ENCODE measurements at places on chromosomes 7 and 10.

GRCh38 chr7:12647364-12648219 is 39.8 kb upstream of the ARL4A start:
- DNase-seq: no peak

GRCh38 chr7:50981743-50982142 is 199.0 kb upstream of the GRB10 start:
- no peak for DNase-seq

DNA sequence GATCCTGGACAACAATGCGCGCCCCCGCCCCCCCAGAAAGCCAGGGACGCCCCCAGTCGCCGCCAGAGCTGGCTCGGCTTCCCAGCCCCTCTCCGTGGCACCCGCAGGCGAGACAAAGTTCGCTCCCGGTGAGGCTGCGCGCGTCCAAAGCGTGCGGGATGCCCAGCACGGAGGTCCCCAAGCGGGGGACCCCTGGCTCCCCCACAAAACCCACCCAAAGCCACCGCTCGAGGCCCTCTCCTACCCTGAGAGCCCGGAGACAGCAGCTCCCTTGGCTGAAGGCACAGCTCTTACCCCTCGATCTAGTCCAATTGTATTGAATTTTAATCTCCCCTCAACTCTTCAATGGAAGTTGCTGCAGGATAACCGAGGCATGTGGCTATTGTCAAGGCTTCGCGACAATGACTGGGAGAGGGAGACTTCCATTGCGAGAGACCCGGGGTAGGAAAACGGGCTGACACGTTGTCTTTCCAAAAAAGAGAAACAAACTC is 305.3 kb downstream of the PRPF18 start:
- peak; percentile 58 for DNase-seq

- DNase-seq: no peak
Measured at GRCh38 chr10:72732521-72732920, 40.6 kb downstream of the MCU start.

GRCh38 chr7:129911790-129912189 is 41.0 kb downstream of the UBE2H start:
- no peak for DNase-seq

DNA sequence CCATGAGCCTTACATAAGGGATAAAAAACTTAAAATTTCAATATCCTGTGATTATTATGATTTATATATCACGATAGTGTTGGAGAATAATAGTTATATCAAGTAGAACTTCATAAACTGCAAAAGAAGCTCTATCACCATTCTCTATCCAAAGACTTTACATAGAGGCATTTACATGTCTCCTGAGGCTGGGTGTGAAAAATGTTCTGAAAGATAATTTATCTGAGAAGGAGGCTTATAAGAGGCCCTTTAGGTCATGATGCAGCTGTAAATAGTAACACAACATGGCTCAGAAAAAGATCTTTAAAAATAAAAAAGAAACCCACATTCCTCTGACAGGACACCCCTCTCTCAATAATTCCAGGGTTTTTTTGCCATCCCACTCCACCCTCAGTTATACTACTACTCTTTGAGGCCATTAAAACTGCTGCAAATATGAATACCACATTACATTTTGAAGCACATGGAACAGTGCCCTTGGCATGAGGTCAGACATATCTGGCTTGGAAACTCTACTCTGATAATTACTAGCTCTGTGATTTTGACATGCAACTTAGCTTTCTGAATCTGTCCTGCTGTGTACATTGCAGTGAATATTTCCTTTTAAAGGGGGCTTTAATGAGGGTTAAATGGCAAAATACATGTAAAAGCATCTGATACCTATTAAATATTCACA is 55.5 kb downstream of the SLC16A12 start:
- no peak for DNase-seq

- DNase-seq: no peak
Measured at GRCh38 chr10:95363303-95363912, 72.6 kb upstream of the PDLIM1 start.

- no peak for DNase-seq
Measured at GRCh38 chr10:52031771-52032170, 282.3 kb upstream of the DKK1 start.

- no peak for DNase-seq
Measured at GRCh38 chr10:79112881-79113431, 44.2 kb downstream of the ZMIZ1 start.

GRCh38 chr10:25226775-25227682 is 52.2 kb downstream of the GPR158 start:
- no peak for DNase-seq

DNA sequence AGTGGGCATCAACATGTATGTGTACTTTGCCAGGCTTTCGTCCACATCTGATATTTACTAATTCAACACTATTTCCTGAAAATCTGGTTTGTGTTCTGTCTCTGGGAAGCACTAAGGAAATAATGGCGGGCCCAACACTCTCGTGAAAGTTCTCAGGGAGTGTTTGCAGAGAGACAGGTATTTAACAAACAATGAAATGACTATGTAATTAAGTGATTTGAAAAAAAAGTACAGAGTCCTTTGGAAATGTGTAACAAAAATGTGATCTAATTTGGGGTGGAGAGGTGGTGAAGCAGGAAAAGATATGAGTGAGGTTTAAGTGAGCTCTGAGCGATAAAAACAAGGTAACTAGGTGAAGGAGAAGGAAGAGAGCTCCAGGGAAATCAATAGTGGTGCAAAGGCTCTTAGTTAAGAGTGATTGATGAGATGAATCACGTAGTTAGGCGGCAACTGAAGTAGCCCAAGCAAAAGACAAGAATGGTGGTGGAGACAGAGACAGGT is 95.3 kb upstream of the DNAJB12 start:
- DNase-seq: no peak

- DNase-seq: no peak
Measured at GRCh38 chr7:22183522-22184280, 173.3 kb downstream of the RAPGEF5 start.

GRCh38 chr10:72783410-72783833 is 91.5 kb downstream of the MCU start:
- DNase-seq: no peak

DNA sequence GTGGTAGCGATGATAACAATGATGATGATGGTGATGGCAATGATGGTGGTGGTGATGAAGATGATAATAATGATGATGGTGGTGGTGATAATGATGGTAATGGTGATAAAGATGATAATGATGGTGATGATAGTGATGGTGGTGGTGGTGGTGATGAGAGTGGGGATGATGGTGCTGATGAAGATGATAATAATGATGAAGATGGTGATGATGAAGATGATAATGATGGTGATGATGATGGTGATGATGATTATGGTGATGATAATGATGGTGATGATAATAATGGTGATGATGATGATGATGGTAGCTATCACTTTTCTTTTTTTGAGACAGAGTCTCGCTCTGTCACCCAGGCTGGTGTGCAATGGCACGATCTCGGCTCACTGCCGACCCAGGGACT is 144.5 kb upstream of the PCBD1 start:
- no peak for DNase-seq

DNA sequence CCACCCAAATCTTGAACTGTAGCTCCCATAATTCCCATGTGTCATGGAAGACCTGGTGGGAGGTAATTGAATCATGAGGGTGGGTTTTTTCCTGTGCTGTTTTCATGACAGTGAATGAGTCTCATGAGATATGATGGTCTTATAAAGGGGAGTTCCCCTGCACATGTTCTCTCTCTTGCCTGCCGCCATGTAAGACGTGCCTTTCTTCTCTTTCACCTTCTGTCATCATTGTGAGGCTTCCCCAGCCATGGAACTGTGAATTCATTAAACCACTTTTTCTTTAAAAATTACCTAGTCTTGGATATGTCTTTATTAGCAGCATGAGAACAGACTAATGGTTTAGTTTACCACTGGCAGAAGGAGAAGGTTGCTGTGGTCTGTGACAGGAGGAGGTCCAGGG is 111.5 kb upstream of the RAB18 start:
- DNase-seq: no peak

- DNase-seq: no peak
Measured at GRCh38 chr7:45075871-45076796, 12.6 kb downstream of the NACAD start.

- no peak for DNase-seq
Measured at GRCh38 chr10:29266641-29267040, 22.2 kb upstream of the LYZL1 start.

- no peak for DNase-seq
Measured at GRCh38 chr10:49791100-49791499, 29.0 kb upstream of the OGDHL start.

DNA sequence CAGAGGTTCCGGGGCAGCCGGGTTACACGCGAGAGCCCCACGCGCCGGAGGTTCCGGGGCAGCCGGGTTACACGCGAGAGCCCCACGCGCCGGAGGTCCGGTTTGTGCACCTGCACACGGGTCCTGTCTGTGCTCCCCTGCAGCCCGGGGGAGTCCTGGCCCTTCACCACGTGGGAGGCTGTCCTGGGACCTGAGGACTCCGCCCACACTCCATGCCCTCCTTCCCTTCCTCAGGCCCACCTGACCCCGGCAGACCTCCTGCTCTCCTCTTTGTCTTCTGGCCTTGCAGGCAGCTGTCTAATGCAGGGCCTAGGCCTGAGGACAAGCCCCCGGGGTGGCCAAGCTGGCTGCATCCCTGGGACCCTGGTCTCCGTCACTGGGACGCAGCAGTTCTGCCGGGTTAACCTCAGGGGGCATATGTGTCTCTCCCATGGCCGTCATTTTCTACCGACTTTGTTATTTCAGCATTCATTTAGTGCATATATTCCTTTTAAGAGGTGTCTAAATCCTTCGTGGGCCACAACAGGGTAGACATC is 374.6 kb downstream of the DNAJB6 start:
- DNase-seq: no peak

DNA sequence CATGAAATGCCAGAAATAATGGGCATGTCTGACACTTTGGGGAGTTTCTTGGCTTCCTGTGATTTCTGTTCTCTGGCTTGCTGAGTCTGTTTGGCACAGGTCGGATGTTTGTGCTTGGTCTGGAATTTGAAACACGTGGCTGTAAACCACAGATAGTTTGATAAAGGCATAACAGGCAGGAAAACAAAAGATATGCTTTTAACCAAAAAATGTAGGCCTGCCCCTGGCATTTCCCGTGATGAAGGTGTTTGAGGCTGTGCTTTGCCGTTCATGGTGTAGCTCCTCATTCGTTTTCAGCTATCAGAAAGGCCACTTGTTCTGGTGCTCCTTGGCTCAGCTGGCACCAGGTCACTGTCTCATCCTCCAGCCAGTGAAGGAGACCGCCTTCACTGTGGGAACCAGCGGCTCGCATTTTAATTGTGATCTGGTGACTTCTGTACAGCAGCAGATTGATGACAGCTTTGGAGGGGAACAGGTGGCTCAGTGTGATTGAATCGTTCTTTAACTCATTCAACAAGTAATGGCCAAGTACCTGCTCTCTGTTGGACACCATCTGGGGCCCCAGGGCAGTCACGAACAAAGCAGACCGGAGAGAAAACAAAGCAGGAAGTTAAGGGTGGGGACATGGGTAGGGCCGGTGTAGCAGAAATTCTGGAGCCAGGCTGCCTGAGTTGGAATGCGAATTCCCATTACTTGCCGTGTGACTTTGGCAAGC is 111.5 kb downstream of the CCNY start:
- no peak for DNase-seq

- no peak for DNase-seq
Measured at GRCh38 chr10:70362328-70362727, 20.1 kb downstream of the LRRC20 start.

DNA sequence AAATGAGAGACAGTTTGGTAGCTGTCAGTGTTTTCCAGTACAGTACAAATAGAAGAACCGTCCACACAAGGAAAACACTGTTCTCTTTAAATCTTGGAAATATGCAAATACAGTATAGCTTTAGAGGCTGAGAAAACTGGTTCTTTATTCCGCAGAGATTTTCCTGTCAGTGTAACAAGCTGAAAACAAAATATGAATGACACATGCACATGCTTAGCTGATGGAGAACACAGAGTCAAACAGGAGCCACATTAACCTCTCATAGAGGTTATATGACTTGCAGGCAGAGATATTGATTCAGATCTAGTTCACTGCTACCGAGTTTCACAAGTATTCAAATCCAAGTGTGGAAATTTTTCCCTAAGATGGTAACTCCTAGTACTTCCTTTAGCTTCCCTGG is 135.2 kb upstream of the C1QL3 start:
- DNase-seq: no peak

- no peak for DNase-seq
Measured at GRCh38 chr7:37295401-37295800, 153.3 kb downstream of the ELMO1 start.

GRCh38 chr10:3776796-3777571 is 8.0 kb downstream of the KLF6 start:
- DNase-seq: peak; percentile 77

GRCh38 chr10:49664006-49664841 is 15.2 kb upstream of the C10orf53 start:
- DNase-seq: no peak

DNA sequence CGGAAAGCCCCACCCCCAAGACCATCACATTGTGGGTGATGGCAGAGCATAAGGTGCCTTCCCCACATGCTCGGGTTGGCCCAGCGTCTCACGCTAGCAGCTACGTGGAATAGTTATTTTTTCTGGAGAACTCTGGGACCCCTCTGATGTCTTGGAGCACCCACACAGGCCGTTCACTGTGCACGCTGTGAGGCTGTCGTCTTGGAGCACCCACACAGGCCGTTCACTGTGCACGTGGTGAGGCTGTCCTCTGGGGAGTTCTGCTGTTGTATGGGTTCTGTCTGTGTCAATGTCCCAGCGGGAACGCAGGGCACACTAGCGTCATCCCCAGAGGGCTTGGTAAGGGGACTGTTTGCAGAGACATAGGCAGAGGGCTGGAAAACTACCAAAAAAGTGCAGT is 38.8 kb upstream of the FAM20C start:
- no peak for DNase-seq

- DNase-seq: no peak
Measured at GRCh38 chr7:121016966-121017365, 28.5 kb downstream of the CPED1 start.

- DNase-seq: no peak
Measured at GRCh38 chr10:77550378-77550777, 87.2 kb downstream of the KCNMA1 start.

GRCh38 chr7:105790996-105791395 is 85.4 kb downstream of the ATXN7L1 start:
- DNase-seq: no peak

GRCh38 chr7:42138691-42139090 is 98.3 kb downstream of the GLI3 start:
- DNase-seq: no peak

DNA sequence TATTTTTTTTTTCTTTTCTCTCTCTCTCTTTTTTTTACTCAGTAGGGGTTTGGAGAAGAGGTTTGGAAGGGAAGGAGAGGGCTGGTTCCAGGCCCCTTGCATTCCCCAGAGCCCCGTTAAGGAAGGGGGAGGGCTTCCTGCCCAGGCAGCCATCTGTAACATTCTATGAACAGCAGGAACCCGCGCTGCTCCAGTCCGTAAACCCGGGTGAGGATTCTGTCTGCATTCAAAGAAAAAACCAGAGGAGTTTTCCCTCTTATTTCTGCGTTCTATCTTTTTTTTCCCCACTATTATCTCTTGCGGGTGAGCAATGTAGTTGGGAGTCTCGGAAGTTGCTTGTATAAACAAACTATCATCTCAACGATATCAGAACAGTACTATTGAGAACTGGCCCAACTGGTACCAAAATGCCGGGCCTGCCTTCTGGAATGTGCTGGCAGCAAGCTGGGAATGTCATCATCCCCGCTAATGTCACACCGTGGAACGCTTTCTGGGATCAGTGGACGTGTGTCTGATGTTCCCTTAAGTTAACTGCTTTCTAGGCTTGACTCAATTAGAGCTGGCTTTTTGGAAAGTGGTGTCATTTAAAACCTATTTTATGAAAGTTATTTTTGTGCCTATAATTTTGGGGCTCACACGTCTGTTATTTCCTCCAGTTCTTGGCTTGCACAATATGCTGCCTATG is 153.1 kb upstream of the MEOX2 start:
- DNase-seq: peak; percentile 88
